Activated naive CD8-positive, alpha-beta T cell treated with anti-CD3 and anti-CD28 coated beads, Interleukin-2, amount 50 U/mL, for 24 hours (primary cell): ENCODE measurements at places on chromosomes 13 and 19.

GRCh38 chr13:85729296-85729695, 69.9 kb downstream of the SLITRK6 start:
- no peak for DNase-seq

DNA sequence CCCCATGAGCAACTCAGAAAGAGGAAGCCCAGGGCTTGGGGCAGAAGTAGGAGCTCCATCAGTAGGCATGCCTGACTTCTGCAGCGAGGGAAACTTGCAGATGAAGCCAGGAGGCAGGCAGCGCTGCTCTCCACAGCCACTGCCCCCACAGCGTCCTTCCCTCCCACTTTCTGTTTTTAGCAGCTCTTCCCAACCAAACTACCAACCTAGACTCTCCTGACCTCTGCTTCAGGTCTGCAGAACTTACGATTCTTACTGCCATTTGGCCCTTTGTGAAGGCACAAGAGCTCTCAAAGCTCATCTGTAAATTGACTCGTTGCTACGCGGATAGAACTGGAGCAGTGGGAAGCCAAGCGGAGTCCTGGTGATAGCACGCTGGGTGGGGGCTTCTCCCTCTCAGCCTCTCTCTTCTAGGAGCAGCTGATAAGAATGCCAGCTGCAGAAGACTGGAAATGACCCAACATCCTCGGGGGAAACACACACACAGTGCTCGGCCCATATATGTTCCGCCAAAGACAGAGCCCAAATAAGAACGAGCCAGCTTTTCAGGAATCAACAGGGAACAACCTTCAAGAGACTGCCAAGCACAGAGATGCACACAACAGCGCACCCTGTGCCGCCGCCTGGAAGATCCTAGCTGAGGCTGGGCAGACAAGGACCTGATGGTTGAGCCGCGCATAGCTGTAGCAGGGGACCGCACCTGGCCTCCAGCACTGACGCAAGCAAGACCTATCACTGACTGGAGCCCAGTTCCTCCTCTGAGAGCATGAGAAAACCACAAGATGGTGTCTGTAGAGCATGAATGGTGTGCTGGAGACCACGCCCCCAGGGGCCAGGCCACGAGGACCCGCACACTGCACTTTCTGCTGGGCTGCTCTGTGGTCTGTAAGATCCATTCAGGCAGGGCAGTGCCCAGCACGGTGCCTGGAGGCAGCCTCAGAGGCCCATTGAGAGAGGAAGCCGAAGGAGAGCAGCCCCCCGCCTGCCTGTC, 15.9 kb upstream of the SLC35E1 start:
- peak; percentile 73 for DNase-seq

GRCh38 chr19:51724543-51724942, 752 bp upstream of the HAS1 start:
- DNase-seq = no peak

GRCh38 chr19:4368128-4368820, 24.9 kb downstream of the MPND start:
- DNase-seq = no peak

DNA sequence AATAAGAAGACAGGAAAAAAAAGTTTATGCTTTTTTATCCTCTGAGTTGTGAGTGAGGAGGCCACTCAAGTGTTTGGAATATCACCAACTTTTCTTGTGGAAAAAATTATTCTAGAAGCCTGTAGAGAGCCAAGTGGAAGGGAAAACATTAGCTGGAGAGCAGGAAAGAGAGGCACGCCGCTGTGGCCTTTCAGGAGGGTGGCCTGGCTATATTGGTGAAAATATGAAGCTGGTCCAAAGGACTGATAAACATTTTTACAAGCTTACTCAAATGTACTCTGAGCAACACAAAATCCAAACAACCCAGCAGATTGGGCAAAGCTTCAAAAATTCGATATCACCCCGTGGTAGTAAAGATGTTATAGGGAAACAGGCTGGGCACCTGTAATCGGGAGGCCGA, 2.3 kb upstream of the EIF3G start:
- no peak for DNase-seq

GRCh38 chr13:28313579-28313978, 175.2 kb downstream of the PAN3 start:
- peak; percentile 5 for DNase-seq

GRCh38 chr13:43924549-43925245, 45.0 kb downstream of the LACC1 start:
- no peak for DNase-seq

- DNase-seq = no peak
These were observed 28.3 kb upstream of the PCDH9 start for GRCh38 chr13:67258482-67258881.

DNA sequence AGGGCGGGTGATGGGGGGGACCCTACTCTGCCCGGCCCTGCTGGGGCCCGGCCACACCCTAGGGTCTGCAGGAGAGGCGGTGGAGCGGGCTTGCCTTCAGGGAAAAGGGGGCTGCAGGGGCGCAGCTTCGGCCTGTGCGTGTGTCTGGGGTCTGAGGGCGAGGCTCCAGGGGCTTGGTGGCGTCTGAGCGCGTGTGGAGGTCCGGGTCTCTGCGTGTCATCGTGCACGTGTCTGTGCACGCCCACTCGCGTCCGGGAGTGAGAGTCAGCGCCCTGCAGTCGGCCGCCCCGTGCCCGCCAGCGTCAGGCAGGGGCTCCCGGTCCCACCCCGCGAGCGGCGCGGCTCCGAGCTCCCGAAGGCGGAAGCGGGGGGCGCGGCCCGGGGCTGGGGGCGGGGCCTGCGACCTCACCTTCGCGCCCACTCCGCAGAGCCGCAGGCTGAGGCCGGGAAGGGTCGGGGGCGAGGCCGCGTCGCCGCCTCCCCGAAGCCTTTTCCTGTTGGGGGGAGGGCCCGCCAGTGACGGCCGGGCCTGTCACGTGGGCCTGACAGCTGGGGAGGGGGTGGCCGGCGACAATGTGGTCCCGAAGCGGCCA, at the start of gene ARHGAP45:
ARHGAP45 (plus strand) TSS at position 420 of the 593 bp plus-strand sequence. CDS start 239 bp downstream, outside the sequence.
- peak; percentile 88 for DNase-seq

GRCh38 chr13:77827332-77827731, 91.3 kb downstream of the EDNRB start:
- DNase-seq = no peak

GRCh38 chr19:7645656-7646425, 8.9 kb downstream of the STXBP2 start:
- no peak for DNase-seq

DNA sequence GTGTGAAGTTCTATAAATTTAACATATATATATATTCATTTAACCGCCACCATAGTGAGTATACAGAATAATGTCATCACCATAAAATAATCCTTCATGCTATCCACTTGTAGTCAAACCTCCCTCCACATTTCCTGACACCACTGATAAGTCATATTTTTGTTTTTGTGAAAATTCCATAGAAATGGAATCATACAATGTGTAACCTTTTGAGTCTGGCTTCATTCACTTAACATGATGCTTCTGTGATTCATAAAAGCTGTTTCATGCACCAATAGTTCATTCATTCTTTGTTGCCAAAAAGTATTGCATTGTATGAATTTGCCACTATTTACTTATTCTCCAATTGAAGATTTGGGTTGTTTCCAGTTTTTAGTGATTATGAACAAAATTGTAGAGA, 497.5 kb upstream of the PCDH20 start:
- DNase-seq = no peak

- DNase-seq = no peak
These were observed 29.8 kb downstream of the KL start for GRCh38 chr13:33045851-33046592.

- DNase-seq = peak; percentile 22
These were observed 3.7 kb downstream of the FGF9 start for GRCh38 chr13:21674490-21675009.

DNA sequence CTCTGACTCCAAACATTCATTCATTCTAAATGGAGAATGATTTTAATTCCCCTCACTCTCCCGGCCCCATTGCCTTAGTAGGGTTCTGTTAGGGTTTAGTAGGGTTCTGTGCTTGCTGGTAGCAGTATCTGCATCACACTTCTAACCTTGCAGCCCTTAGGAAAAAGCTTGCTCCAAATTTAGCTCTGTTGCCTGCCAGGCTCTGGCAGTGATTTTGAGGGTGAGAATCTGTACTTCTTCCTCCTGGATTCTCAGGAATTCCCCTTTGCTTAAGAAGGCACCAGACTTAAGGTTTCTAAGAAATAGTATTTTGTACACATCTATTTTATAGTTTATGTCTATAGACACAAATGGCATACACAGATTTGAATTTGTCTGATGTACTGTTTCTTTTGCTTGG, 14.7 kb downstream of the B3GLCT start:
- DNase-seq = no peak

DNA sequence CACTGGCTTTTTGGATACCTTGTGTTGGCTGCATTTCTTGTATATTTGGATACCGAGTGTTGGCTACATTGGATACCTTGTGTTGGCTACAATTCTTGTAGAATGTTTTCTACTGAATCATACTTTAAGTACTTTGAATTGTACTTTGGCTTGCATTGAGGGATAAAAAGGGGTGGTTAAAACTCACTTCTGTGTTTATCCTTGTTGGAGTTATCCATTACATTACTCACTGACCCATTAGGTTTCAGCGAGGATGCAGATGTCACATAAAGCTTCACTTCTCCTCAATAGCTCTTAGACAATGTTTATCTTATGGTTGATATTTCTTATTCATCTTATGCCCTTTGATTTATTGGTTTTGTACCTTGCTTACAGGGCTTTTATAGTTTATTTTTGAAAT, 43.1 kb downstream of the PDS5B start:
- DNase-seq = no peak

DNA sequence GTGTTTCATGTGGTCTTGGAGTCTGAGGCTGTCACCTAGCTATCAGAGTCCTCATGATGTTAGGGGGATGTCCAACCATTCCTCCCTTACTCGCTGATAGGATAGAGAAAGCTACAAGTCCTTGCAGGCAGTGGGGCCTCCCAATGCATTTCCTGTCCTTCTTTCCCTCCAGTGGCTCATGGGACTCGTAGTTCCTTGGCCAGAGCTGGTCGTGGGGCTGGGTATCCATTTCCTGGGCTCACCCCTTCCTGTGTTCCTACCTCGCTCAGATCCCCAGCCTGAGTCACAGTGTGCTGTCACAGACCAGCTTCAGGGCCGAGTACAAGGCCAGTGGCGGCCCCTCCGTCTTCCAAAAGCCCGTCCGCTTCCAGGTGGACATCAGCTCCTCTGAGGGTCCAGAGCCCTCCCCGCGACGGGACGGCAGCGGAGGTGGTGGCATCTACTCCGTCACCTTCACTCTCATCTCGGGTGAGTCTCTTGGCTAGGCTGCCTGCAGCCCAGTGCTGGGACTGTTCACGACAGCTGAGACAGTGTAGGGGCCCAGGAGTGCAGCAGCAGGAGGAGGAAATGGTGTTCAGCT, 19.1 kb downstream of the TMEM150B start:
- DNase-seq = no peak

DNA sequence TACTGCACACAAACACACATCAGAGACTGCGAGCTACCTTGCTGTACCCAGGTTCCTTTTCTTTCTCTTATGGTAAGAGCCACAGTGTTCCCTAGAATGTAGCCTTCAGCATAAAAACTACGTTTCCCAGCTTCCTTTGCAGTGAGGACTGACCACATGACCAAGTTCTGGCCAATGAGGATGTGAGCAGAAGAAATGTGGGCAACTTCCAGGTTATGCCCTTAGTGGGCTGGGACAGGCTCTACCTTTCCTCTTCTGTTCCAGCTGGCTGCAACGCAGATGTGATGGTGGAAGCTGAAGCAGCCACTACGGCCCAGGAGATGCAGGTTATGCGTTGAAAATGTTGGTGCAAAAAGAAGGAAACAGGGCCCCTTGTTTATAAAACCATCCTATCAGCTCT, 27.5 kb downstream of the VRK3 start:
- DNase-seq = peak; percentile 18

- DNase-seq = no peak
These were observed 3.3 kb downstream of the MTIF3 start for GRCh38 chr13:27446986-27447583.

DNA sequence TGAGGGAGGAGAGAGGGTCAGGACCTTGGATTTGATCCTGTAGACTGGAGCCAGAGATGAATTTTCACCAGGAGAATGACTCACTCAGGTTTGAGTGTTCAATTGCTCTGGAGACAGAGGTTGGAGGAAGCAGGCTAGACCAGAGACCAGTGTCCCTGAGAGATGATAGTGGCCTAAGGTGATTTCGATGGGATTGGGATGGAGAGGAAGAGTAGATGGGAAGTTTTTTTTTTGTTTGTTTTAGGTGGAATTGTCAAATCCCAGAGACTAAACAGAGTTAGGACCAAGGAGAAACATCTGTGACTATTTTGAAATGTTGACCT, 2.3 kb downstream of the CEBPG start:
- no peak for DNase-seq

DNA sequence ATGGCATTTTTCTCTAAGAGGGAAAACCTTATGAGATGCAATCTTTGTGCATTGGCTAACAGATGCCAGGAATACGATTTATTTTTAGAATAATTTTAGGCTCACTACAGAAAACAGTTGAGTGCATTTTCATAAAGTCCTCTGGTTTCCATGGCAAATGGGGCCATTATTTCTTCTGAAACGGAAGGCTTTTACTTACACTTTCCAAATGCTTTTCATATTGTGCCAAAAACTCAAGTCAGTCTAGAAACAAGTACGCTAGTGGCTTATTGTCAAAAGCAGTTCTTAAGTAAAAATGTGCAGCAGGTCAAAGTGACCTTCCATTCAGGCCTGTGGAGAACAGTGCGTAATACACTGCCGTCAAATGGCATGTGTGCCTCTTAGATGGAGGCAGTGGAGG, 628.7 kb downstream of the EFNB2 start:
- no peak for DNase-seq

- DNase-seq = no peak
These were observed 36.8 kb downstream of the VSTM2B start for GRCh38 chr19:29562299-29563297.

- DNase-seq = no peak
These were observed 620.6 kb downstream of the GPC6 start for GRCh38 chr13:93847162-93847561.
